ENCODE measurements at places on chromosomes 6 and 20. TPM values are rescaled to one million over a fixed set of nuclear protein-coding genes. Genes with fewer than 3 reads are reported as not detected.

DNA sequence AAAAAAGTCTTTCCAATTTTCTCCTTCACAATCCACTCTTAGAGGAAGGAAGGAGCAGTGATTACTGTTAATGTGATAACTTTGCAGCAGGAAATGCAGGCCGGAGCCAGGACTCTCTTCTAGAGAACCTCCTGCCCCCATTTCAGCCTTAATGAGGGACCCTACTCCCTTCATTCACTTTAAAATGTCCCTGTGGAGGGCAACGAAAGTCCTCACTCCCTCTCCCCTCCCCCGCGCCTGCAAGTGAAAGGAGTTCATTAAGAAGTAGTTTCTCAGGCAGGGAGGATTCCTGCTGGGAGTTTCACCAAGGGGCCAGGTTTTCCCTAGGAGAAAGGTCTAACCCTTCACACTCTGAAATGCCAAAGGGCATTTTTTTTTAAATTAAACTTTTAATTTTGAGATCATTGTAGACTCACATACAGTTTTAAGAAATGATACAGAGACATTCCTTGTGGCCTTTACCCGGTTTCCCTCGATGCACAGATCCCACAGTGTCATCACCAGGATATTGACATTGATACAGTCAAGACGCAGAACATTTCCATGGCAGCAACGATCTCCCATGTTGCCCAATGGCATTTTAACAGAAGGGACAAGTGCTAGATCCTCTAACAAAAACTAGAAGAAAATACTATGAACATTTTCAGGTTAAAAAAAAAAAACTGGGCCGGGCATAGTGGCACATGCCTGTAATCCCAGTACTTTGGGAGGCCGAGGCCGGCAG, 6.8 kb upstream of the COMMD7 start:
- no peak for DNase-seq

GRCh38 chr20:2285613-2286012, 10.2 kb upstream of the TGM3 start:
- no peak for DNase-seq

DNA sequence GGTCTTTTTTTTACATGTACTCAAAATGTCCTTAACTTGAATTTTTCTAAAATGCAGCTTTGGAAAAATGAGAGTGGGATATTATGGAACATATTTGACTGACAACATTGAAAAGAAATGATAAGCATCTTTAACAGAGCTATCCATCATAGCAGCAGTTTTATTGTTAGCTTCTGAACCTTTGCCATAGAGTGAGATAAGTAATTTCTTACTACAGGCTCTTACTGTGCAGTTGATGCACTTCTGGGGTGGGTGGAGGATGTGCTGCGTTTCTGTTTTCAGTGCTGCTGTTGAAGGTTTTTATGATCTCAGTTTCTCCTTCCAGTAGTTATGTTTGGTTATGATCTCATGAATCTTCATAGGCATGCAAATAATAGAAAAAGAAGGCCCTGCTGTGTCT, 267.0 kb downstream of the TMEM242 start:
- no peak for DNase-seq

DNA sequence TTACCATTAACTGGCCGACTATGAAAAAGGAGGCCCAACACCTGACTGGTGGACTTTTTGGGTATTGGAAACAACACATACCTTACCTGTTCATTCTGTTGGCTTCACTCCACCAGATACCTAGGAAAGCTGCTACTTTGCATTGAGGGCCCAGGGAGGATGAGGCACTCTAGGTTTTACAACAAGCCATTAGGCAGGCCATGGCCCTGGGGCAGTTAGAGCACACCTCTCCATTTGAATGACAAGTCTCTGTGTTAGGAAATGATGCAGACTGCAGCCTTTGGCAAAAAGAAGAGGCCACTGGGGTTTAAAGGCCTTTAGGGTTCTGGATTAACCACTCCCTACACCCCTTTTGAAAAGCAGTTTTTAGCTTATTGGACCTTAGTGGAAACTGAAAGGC, 144.3 kb downstream of the OR2B2 start:
- no peak for DNase-seq

GRCh38 chr6:55058682-55059081, 115.6 kb upstream of the HCRTR2 start:
- no peak for DNase-seq

Gene CRISP3
- 0.28 TPM for total RNA-seq

Gene EFCAB8
- 1.8 TPM for total RNA-seq

Gene EBF4
- total RNA-seq = 48.9 TPM

Gene AIF1
- total RNA-seq = 11.1 TPM
